H4 (cell line): ENCODE measurements at places on chromosomes 12 and 14. TPM values are rescaled to one million over a fixed set of nuclear protein-coding genes. Genes with fewer than 3 reads are reported as not detected.

DNA sequence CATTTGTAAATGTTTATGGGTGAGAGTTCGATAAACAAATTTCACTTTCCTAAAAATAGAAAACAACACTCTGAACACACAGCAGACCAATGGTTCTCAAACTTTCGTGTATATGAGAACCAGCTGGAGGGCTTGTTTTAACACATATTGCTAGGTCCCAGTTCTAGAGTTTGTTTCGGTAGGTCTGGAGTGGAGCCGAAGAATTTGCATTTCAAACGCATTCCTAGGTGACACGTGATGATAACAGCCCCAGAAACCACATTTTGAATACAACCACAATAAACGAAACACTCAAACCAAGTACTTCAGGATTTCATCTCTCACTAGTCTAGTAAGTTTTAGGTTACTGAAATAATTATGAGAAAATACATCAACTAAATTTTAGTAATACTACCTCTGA, 17.1 kb downstream of the SEC23A start:
- DNase-seq: no peak

DNA sequence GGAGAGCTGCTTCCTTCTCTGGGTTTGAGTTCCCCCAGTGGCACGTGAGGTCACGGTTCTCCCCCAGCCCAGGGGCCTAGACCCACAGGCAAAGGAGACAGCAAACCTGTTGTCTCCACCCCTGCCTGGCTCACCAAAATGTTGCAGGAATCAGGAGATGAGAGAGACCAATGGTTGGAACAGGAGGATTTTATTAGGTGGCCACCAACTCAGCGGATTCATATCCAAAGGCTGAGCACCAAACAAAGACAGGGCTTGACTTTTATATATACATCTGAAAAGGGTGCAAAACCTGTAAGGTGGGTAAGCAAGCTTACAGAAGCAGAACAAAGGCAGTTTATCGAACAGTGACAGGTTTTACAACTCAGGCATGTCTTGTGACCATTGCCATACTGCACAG, 9.2 kb upstream of the ADAM21 start:
- DNase-seq: no peak

GRCh38 chr12:43937947-43938346, 102.1 kb downstream of the TMEM117 start:
- DNase-seq: no peak

SMOC1 gene
- total RNA-seq: 0.12 TPM in 1 of 2 replicates, not detected in the other

- peak; percentile 49 for DNase-seq
These were observed 27.2 kb downstream of the JDP2 start for GRCh38 chr14:75454963-75455546.

- no peak for DNase-seq
These were observed 311.8 kb downstream of the RPAP3 start for GRCh38 chr12:47394070-47394469.

CATSPERB gene
- total RNA-seq: 0.06 TPM in 1 of 2 replicates, not detected in the other

- DNase-seq: peak; percentile 35
These were observed 69.4 kb downstream of the CD163L1 start for GRCh38 chr12:7374423-7375144.

GRCh38 chr14:71137536-71138447, 230.5 kb downstream of the PCNX1 start:
- no peak for DNase-seq

GRCh38 chr12:50296554-50296953, 13.2 kb upstream of the LIMA1 start:
- no peak for DNase-seq

DNA sequence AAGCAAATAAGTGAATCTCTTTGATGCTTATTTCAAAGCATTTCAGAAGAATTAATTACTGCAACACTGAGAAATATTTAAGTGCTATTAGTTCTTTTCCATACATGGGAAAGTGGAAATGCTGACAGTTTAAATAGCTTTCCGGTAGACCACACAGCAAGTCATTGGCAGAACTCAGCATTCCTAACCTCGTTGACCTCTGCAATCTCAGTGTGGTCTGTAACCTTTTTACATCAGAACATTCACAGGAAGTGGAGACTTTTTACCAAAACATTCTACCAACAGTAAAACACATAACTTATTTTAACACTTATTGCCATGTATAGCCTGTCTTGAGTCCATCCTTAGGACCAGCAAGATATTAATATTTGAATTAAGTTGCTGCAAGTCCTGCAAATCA, 249.5 kb upstream of the DCN start:
- DNase-seq: peak; percentile 65

CPNE6 gene
- total RNA-seq: not detected in 2 replicates

- DNase-seq: peak; percentile 77
These were observed 50.0 kb downstream of the NCOR2 start for GRCh38 chr12:124517260-124518050.

GRCh38 chr14:74936151-74936550, 13.1 kb upstream of the RPS6KL1 start:
- DNase-seq: no peak

GRCh38 chr14:99481745-99482099, 513 bp downstream of the CCNK start:
- DNase-seq: peak; percentile 11

DNA sequence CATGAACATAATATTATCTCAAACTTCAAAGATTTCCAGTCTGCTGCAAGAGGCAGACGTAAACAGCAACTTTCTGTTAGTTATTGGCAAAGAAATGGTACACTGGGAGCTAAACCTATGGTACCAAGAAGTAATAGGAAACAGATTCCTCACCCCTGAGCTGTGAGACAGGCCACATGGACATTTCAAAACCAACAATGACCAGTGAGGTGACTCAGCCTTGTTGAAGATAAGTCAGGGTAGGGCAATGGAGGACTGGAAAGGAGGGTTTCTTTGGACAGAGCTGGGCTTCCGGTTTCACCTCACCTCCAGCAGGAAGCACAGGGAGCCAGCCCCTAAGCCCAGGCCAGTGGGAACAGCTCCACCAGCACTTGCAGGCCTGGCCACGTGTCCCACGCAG, 1320.5 kb downstream of the AACS start:
- DNase-seq: peak; percentile 28

DNA sequence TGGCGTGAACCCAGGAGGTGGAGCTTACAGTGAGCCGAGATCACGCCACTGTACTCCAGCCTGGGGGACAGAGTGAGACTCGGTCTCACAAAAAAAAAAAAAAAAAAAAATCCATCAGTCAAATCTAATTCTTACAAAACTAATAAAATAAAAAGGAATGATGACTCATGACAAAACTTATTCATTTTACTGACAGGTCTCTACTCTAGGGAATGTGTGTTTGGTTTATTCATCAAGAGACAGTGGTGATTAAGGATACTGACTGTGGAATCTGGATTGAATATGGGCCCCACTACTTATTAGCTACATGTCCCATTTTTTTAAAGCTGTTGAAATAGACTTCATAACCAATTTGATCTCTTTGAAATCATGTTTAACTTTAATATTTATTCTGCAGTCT, 29.3 kb upstream of the GAS2L3 start:
- DNase-seq: no peak

KRT2 gene
- 0.21 and 0.53 TPM in 2 replicates for total RNA-seq

DNA sequence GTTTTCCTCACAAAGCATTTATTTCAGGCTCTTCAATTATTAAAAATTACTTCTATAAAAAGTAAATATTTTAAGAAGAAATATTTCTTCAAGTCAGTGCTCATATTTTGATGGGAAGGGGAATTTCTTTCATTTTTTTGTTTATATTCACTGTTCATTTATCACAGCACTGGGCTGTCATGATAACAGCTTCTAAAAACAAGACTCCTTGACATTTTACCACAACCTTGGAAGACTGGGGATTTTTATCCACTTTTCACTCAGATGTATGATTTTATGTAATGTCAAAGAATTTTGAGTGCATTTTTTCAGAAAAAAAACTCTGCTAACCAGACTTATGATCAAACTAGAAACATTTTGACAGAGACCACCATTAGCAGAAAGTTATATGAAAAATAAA, 149.7 kb downstream of the PHLDA1 start:
- no peak for DNase-seq

- DNase-seq: no peak
These were observed 4.3 kb downstream of the DLST start for GRCh38 chr14:74886001-74886400.

GRCh38 chr12:26726956-26727355, 106.0 kb downstream of the ITPR2 start:
- no peak for DNase-seq

SPTB gene
- 0.02 and 0.04 TPM in 2 replicates for total RNA-seq

DNA sequence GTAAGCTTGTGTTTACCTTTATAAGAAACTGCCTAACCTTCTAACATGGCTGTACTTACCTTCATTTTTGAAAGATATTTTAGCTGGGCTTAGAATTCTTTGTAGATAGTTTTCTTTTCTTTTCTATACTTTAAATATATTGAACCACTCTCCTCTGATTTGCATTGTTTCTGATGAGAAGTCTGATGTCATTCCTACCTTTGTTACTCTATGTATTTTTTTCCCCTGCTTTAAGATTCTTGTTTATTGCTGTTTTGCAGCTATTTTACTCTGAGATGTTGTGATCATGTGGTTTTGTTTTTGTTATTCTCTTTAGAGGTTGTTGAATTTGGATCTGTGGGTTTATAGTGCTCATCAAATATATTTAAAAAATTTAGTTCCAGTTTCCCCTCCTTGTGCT, 31.8 kb downstream of the CNOT2 start:
- no peak for DNase-seq

PRKAB1 gene
- 15.0 and 19.2 TPM in 2 replicates for total RNA-seq

DNA sequence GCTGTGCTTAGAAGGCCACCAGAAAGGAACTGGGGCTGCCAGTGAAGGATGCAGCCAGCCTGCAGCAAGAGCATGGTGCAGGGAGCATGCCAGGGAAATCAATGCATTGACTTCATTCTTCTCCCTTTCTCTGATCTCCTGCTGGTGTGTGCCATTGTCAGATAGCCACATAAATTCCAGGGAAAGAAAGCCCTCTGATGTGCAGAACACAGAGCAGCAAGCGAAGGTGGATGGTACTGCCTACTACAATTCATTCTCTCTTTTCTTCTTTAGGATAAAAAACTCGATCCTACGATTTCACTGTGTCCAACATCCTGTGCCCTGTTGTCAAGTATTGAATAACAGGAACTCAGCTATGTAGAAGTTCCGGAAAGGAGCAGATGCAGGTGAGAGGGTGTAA, 446.7 kb upstream of the TMEM132C start:
- DNase-seq: no peak

APOF gene
- not detected in 2 replicates for total RNA-seq

DNA sequence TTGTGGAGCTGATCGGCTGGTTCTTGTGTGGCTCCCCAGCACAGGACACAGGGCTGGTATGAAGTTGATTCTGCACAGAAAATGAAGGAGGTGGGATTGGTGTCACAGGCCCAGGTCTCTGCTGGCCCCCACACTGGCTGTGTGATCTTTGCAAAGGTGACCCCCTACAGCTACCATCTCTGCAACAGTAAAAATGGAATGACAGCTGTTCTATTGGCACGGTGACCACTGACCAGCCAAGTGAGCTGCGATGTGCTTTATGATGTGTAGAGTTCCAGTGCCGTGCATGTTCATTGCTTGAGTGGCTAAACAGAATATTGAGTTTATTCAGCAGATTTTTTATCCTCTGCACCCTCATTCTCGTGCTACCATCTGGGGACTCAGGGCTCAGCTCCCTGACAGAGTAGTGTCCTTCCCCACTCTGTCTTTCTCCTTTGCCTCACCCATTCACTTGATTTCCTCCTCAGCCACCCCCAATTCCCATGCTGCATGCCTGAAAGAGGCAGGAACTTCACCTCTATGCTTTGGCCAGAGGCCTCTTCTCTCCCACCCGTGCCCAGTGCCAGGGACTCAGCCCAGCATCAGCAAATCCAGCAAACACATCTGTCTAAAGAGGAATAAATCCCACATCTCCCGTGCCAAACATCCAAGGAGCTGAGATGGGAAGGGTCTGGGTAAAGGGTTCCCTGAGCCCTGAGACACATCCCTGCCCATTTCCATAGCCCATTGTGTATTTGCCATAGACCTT, 21.2 kb downstream of the C14orf132 start:
- no peak for DNase-seq

CLEC6A gene
- not detected in 2 replicates for total RNA-seq

ITGB7 gene
- total RNA-seq: 0.39 and 1.2 TPM in 2 replicates

- DNase-seq: peak; percentile 5
These were observed 191.6 kb downstream of the DUSP6 start for GRCh38 chr12:89160716-89161123.

- peak; percentile 7 for DNase-seq
These were observed 900 bp downstream of the C2CD5 start for GRCh38 chr12:22543246-22544037.

CCDC196 gene
- total RNA-seq: not detected in 2 replicates

GRCh38 chr14:53495846-53496343, 342.8 kb upstream of the DDHD1 start:
- no peak for DNase-seq

DNA sequence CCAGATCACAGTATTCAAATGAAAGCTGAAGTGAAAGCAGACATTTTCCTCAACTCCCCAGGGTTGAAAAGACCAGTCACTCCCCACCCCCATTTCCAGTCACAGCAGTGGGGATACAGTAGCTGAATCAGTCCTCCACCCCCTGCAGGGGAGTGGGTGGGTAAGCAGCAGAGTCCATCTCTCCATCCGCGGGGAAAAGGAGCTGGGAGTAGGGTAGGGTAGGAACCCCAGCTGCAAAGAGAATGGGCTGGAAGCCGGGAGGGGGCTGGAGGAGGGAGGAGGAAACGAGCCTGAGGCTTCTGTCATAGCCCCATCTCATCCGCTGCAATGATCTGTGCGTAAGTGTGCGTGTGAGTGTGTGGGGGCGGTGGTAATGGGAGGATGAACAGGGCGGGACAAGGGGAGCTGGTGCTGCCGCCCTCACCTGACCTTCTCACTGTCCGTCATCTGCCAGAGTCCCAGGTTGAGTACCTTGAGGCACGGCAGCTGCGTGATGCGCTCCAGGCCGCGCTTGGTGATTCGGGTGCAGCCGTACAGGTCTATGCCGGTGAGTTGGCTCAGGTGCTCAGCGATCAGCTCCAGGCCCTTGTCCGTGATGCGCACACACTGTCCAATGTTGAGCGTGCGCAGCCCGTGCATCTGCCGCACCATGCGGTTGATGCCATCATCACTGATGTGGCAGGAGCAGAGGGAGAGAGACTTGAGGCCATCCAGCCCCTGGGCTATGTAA, 1.8 kb downstream of the FBXL14 start:
- no peak for DNase-seq

LRP1 gene
- 5.8 and 6.5 TPM in 2 replicates for total RNA-seq

- DNase-seq: no peak
These were observed 132.7 kb upstream of the PARP11 start for GRCh38 chr12:4005851-4006430.

GRCh38 chr14:67071506-67071905, 117.7 kb upstream of the GARIN2 start:
- no peak for DNase-seq

DNA sequence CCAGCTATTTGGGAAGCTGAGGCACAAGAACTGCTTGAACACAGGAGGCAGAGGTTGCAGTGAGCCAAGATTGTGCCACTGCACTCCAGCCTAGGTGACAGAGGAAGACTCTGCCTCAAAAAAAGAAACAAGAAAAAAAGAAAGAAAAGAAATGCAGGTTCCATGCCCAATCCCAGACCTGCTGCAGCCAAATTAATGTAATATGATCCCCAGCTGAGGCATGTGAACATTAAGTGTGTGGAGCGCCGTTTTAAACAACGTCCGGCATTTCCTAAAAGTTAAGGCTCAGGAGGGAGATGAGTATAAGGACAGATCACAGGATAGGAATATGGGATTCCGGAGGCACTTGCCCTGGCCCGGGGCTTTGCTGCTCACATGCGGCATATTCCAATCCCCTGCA, 162.9 kb downstream of the KSR2 start:
- DNase-seq: no peak

TMEM263 gene
- 56.7 and 65.5 TPM in 2 replicates for total RNA-seq
